ENCODE measurements at places on chromosomes 3 and 15.

DNA sequence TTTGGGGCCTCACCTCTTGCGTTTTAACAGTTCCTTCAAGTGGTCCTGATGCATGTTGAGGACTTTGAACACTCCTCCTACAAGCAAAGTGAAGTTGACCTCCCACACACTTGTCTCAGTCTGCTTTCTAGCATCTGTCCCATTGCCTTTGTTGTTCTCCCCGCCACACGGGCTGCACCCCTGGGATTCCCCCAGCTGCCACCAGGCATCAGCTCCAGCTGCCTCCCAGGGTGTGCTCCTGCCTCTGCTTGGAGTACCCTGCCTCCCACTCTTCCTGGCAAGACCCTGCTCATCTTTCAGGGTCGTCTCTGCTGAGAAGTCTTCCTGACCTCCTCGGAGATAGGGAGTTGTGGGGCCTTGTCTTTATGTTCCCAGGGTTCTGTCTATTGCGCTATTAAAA, 52.2 kb downstream of the IGF1R start:
- DNase-seq: no peak

GRCh38 chr3:158642005-158642404, 2.3 kb upstream of the GFM1 start:
- DNase-seq: no peak

GRCh38 chr3:60095516-60095915, 1045.7 kb upstream of the CFAP20DC start:
- DNase-seq: no peak

- peak; percentile 42 for DNase-seq
These were observed 122.3 kb downstream of the ATP1B3 start for GRCh38 chr3:141998669-141999290.

DNA sequence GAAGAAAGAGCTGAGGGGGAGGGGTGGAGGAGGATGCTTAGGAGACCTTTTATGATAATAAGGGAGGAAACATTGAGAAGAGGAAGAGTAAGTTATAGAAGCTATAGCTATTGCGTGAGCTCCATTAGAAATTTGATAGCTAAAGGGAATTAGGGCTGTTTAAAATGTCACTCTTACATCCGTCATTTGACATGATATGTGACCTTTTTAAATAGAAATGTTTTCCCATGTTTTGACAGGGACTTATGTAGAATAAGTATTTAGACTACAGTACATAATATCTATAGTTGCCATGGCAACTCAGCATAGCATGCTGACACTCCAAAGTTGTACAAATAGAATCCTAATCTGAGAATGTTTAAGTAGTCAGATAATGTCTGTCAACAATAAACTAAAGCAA, 19.2 kb downstream of the RAD51 start:
- no peak for DNase-seq

DNA sequence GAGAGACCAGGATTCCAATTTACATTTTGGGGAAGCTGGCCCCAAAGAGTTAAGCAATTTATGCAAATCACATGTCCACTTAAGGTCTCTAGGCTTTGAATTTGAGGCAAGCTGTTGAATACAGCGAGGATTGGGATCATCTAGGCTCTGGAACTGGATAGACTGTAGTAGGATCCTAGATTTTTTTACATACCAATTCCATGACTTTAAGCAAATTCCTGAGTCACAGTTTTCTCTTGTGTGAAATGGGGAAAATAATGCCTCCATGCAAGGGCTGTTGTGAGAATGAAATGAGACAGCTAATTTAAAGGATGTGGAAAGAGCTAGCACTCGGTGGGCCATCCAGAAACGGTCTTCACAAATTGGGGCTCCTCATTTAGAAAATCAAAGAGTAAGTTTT, 103.4 kb downstream of the MINAR1 start:
- no peak for DNase-seq

DNA sequence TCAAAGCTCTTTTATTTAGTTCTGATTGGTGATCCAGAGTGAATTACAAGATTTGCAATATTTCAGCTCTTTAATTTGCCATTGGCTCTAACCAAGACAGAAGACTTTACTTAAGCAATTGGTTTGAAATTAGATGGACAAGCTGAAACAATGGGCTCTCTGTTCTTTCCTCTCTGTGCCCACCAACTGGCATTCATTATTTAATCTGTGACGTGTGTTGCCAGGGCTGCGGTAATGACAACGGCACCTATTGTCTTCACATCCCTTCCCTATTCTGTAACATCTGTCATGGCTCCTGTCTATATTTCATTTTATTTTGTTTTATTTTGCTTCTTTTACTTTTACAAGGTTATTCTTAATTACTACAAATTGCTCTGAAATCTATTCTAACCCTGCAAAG, 33.9 kb downstream of the PLD1 start:
- DNase-seq: no peak

DNA sequence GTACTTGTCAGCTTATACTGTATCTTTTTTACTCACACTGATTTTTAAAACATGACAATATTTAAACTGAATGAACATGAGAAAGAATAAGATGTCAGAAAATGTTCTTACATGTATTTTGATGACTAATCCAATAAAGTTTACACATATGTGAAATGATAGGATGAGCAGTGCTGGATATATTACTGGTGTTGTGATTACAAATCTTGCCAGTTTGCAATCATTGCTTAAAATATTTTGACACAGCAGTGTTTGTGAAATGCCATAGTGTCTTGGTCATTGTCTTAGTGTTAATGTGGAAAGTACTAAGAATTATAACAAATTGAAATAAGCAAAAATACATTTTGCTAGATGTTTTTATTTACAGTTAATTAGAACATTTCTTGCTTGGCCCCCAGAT, 118.7 kb upstream of the MLF1 start:
- DNase-seq: no peak

DNA sequence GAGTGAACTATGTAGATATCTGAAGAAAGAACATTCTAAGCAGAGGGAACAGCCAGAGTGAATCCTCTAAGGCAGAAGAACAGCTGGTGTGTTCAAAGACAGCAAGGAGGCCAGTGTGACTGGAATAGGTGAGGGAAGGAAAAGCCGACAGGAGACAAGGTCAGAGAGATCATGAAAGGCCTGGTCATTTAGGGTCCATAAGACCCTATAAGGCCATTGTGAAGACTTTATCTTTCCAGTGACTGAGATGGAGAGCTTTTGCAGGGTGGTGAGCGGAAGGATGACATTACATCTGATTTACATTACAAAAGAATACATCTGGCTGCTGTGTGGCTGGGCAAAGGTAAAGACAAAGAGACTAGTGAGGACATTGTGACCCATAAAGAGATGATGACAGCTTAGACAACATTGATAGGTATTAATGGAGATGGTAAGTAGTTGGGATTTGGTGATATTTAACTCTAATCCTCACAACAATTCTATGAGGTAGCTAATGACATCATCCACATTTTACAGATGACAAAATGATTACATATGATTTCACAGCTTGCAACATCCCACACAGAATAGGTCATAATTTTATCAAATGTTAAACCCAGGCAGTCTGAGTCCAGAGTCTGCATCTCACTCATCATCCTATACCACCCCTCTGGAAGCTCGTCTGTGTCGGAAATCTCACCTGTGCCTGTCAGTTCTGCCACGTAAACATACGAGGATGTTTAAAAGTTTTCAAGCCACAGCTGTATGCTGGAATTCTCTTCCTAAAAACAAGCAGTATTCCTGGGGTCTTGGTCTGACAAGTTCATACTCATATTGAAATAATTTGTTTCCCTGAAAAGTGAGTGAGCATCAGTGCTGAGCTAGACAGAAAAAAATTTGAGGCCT, 70.2 kb upstream of the PIK3R4 start:
- DNase-seq: no peak

DNA sequence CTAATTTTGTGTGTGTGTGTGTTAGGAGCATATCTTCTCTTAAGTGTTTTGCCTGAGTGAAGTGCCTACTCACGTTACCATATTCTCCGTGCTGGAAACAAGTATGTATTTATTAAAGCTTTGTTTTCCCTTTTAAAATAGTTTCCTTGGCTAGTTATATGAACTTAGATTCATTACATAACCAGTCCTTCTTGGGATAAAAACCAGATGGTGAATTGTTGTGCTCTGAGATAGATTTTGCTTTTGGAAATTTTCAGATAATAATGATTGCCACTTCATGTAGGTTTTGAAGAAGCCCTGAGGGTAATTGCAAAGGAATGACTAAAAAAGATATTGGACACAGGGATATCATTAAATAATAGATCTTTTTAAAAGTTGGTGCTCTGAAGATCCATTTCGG, 390.2 kb upstream of the SGO1 start:
- DNase-seq: no peak

GRCh38 chr3:86382556-86382955, 608.4 kb downstream of the VGLL3 start:
- no peak for DNase-seq

All from suppressor macrophage (primary cell).